ENCODE measurements at places on chromosomes 3 and 15.

GRCh38 chr3:136750209-136750896, 1.8 kb downstream of the STAG1 start:
- DNase-seq, result no peak

DNA sequence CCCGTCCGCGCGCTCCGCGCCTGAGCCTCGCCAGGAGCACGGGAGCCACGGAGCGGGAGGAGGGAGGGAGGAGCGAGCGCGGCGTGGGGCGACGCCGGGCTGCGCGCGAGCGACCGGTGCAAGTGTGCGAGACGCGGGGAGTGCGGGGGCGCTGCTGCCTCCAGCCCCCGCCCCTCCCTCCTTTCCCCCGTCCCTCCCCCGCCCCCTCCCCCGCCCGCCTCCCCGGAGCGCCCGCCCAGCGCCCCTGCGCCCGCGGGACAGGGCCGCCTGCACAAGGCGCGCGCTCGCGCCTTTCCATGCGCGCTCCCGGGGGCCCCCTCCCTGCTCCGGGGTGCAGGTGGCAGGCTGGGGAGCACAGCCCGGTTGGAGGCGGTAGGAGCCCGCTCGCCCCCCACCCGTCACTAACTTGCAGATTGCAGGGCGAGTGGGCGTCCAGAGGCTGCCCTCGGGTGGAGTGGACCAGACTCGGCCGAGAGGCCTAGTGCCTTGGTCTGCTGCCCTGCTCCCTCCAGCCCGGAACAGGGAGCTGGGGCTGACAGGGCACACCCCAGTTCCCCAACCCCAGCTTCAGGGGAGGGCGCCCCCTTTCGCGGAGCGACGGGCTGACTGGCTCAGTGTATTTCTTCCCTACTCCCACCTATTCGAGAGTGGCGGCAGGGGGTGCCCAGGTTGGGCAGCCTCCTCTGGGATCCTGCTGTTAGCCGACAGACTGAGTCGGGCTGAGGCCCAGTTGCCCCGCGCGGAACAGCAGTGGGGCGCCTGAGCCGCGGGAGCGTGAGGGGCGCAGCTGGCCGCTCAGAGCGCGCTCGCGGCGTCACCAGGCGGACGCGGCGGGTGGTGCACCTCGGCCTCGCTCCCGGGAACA, at the start of gene WNT7A:
Gene WNT7A, minus strand, starts transcription at position 126 of the 865 bp plus-strand sequence. CDS start 255 bp downstream, outside the sequence.
- peak; percentile 35 for DNase-seq

- no peak for DNase-seq
These were observed 97.4 kb downstream of the ST6GAL1 start for GRCh38 chr3:187027531-187028278.

DNA sequence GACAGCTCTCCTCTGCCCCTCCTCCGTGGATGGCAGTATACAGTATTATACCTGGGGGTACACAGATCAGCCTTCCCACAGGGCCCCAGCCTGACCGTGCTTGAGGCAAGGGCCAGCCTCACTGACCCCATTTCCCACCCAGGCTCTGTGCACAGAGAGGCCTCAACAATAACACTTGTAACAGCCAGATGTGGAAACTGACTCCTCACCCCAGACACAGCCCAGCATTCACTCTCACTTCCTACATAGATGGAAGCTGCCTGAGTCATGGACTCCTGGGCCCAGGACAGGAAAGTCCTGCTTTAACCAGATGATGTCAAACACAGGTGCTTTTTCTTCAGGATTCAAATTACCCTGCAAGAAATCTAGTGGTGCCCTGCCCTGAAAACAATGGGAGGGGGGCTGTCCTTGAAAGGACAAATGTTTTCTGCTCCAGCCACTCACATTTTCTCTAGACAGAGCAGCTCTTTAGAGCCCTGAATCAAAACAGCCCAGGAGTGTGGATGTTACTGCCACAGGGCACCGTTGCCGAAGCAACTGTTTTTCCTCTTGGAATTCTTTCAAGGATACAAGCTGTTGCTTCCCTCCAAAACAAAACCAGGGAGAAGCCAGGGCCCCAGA, 16.4 kb downstream of the CCDC12 start:
- DNase-seq, result no peak

DNA sequence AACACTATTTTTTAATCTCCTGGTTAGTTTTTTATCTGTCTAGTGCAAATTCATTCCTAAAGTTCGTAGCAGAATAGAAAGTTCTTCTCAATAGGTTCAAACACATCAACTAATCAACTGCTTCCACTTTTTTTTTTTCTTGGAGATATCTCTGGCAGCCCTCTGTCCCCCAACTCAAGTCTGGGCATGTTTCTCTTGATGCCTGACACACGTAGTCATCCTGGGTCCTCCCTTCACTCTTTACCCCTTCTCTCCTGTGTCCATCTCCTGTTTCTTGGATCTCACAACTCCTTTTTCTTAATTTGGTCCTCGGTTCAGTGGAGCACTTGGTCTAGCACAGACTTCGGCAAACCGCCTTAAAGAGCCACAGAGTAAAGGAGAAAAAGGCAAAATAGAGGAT, 14.4 kb downstream of the TNFAIP8L3 start:
- DNase-seq, result no peak

DNA sequence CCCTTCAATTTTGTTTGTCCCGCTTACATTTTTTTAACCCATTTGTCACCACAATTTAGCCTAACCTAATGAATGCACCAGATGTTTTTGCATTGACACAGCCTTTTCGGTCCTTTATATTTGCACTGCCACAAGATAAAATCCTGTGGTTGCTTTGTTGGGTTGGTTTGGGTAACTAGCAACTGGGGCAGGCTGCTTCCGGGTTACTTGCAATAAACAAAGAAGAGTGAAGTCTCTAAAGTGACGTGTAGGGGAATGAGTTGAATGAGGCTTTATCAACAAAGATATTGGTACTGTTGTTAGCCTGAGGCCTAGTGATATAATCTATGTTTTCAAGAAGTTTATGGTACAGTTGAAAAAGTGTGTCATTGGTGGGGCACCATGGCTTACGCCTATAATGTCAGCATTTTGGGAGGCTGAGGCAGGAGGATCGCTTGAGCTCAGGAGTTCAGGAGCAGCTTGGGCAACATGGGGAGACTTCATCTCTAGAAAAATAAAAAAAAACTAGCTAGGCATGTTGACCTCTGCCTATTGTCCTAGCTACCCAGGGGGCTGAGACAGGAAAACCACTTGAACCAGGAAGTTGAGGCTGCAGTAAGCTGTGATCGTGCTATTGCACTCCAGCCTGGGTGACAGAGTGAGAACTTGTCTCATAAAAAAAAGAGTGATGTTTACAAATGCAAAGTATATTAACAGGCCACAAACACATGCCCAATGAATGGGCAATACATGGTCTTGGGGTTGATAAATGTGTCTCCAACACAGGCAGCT, 121.8 kb downstream of the OXSM start:
- no peak for DNase-seq
